ENCODE measurements at places on chromosomes 3 and 15.

DNA sequence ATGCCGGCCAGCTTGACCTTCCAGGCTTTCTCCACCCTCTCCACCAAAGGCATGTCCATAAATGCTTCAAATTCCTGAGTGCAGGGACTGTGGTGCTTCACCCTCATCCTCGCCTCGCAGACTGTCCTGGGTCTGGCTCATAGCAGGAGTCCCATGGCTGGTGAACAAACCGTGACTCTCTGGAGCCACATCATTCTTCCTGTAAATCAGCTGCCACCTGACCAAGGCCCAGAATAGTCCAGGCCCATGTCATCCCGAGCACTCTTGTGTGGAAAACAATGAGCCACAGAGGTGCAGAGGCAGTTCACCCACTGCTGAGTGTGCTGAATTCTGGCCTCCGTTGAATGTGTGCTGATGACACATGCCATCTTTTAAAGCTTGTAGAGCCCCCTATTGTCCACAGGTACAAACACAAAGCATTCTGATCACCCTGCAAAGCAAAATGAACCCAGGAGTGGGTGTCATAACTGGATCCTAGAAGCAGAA, 68.6 kb downstream of the ABHD5 start:
- no peak for DNase-seq

DNA sequence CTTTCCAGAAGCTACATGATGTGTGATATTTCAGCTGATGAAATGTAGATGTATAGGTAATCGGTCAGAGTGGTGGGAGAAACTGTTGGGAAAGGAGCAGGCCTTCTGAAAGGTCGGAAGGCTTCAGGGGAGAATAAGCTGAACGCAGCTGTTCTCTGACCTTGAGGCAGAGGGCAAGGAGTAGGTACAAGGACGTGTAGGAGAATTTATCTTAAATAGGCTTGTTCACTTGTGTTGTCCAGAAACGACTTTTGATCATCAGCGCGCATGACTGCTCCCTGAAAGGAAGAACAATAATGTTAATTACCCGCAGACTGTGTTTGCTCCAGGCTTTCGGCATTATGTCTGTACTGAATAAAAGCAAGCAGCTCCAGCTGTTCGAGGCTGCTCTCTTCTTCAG, 39.6 kb downstream of the GPR160 start:
- DNase-seq = no peak

DNA sequence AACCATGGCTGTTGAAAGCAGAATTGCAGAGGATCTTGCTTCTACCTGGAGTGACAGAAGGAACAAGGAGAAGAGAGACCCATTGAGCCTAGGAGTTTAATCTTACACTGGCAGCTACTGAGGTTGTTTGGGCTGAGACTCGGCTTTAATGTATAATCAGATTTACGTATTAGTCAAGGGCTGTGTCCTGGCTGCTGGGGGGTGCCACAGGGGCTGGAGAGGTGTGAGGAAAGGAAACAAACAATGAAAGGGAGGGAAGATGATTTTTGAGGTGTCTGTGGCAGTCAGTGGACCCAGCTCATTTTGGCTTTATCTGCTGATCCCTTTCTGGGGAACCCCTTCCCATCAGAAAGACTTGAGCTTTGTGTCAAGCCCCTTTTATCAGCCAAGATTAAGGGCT, 95.7 kb downstream of the PRICKLE2 start:
- DNase-seq = no peak

DNA sequence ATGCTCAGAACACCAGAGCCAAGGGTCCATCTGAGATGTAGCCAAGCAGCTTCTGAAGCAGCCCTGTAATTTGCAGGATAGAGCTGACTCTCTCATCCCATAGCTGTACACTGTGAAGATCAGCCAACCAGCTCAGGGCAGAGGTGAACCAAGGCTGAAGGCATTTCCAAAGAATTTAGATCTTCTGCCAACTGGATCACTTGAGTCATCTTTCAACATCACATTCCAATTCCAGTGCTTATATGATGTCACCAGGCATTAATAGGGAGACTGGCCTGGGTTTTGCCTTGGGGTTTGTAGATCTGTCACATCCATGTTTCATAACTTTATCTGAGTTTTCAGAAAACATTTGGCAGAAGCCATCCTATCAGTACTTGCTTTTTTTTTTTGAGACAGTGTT, 98.2 kb downstream of the NR2F2 start:
- no peak for DNase-seq

GRCh38 chr3:71129611-71130431, 453.7 kb downstream of the FOXP1 start:
- DNase-seq = no peak

DNA sequence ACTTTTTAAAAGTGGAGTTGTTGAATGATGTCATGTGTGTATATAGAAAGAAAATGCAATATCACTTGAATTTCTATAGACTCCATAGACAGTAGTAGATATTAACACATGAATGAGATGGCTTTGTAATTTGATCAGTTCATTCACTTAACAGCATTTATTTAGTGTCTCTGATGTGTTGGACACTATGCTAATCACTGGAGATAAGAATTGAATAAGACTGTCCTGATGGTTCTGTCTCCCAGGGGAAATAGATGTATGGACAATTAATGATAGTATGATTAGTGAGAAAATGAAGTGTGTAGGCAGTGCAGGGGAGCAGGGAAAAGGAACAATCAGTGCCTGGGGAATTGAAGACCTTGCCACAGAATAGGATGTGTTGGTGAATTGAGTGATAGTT, 72.9 kb downstream of the RIOX2 start:
- no peak for DNase-seq

DNA sequence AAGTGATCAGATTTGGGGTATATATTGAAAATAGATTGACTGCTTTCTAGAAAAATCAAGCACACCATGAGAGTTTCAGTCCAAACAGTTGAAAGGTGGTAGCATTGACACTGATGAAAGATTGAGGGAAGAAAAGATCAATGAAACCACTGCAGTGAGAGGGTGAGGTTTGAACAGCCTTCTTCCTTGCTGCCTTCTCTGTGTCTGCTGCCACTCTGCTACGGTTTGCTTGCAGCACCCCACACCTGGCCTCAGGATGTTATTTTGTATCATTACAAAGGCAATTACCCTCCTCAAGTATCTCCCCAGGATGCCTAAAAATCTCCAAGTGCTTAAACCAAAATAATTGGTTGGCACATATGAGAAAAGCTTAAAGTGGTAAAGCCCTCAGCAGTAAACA, 683.6 kb upstream of the ARPP21 start:
- DNase-seq = no peak

- DNase-seq = no peak
Observed at GRCh38 chr3:53503195-53503594, 8.8 kb downstream of the CACNA1D start.

DNA sequence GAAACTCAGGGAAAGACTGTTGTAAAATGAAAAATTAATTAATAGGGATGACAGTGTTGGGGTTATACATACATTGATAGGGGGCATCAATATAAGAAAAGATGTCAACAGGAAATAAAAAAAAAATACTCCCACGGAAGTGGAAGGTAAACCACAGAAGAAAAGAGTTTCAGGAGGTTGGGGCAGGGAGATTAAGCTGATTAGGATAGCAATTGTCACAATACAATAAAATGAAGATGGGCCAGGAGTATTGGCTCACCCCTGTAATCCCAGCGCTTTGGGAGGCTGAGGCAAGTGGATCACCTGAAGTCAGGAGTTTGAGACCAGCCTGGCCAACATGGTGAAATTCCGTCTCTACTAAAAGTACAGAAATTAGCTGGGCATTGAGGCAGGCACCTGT, 536.1 kb downstream of the AGBL1 start:
- DNase-seq = no peak

- no peak for DNase-seq
Observed at GRCh38 chr3:188557235-188557634, 403.3 kb downstream of the LPP start.

- DNase-seq = no peak
Observed at GRCh38 chr3:45330510-45331295, 57.7 kb upstream of the LARS2 start.

DNA sequence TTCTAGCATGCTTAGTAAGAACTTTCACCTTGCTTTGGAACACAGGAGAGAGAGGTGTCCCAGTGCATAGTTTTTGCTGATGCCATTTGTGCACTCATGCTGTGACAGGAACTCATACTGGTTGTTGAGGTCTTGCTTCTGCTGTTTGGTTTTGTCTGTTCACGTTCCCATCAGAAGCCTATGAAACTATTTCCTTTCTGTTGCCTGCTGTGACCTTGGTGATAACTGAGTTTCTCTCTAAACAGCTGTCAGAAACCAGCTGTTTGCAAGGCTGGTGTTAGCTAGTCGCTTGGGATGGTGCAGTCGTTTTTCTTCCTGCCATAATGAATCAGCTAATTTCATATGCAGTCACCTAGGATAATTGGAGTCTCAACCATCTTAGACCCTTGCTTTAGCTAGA, 724.1 kb downstream of the GRM7 start:
- no peak for DNase-seq

DNA sequence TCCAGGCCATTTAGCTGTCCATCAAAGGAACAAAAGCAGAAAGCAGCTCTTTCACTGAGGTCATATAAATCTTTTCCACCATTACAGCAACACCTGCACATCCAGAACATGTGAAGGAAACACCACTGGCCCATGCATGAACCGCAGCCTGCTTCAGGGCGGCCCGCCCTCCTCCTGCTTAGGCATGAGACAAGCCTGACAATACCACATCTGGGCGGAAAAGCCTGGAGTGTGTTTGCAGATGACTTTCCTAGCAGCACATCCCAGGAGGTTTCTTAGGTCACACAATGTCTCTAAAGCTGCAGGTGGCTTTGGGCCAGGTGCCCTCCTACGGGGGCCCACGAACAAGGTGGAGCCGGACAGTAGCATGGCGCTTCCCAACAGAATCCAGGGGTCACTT, 19.6 kb downstream of the CYFIP1 start:
- no peak for DNase-seq

GRCh38 chr3:110656394-110657025, 415.1 kb upstream of the NECTIN3 start:
- DNase-seq = no peak

Measured in stimulated activated CD8-positive, alpha-beta memory T cell treated with anti-CD3 and anti-CD28 coated beads, Interleukin-4, amount 100 ng/mL, for 48 hours (primary cell).